Aorta (tissue), 5 donors: ENCODE measurements at places on chromosomes 7 and 10. TPM values are rescaled to one million over a fixed set of nuclear protein-coding genes. Genes with fewer than 3 reads are reported as not detected.

- H3K27me3 ChIP-seq: no peaks in the 10 kb centered on the region
- no peaks in the 10 kb centered on the region for H3K36me3 ChIP-seq
- no peaks in the 10 kb centered on the region for H3K4me1 ChIP-seq
These were observed 154.8 kb downstream of the PHF14 start for GRCh38 chr7:11128498-11128897.

- H3K4me3 ChIP-seq: no peak overlapping the region
- no peak for DNase-seq
- H3K36me3 ChIP-seq: no peaks in the 10 kb centered on the region
These were observed 110.7 kb downstream of the HIP1 start for GRCh38 chr7:75628055-75628454.

The BAMBI gene
- total RNA-seq: 34.5 TPM

GRCh38 chr7:131522325-131522930 is 34.0 kb downstream of the PODXL start:
- no peak overlapping the region for H3K27ac ChIP-seq
- no peak overlapping the region for H3K4me3 ChIP-seq
- no peaks in the 10 kb centered on the region for H3K27me3 ChIP-seq
- H3K36me3 ChIP-seq: no peaks in the 10 kb centered on the region
- no peaks in the 10 kb centered on the region for H3K4me1 ChIP-seq

GRCh38 chr10:7696545-7696944 is 6.6 kb upstream of the ITIH2 start:
- H3K4me1 ChIP-seq: no peaks in the 10 kb centered on the region
- H3K4me3 ChIP-seq: no peak overlapping the region
- H3K27me3 ChIP-seq: no peaks in the 10 kb centered on the region
- no peaks in the 10 kb centered on the region for H3K36me3 ChIP-seq
- DNase-seq: peak; percentile 86

The SUFU gene
- total RNA-seq: 24.0 TPM
